NCI-H1105 treated with DMSO at 0.1 percent for 48 hours (cell line): ENCODE measurements at places on chromosomes 11 and 22.

DNA sequence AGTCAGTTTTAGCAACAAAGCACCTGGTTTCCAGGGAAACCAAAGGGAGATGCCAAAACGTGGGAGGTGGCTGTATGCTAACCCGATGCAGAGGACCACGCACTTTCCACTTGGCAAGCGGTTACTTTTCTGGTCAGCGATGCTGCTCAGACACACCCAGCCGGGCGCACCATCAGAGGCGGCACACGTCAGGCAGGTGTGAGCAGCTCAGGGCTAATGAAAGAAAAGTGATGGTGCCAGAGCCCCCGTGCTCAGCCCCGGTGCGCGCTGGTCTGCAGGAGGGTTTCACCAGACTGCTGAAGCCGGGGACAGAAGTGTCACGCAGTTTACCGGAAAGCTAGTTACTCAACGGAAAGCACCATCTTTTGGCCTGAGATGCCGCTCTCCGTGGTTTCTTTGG is 5.7 kb downstream of the LTO1 start:
- DNase-seq: no peak

DNA sequence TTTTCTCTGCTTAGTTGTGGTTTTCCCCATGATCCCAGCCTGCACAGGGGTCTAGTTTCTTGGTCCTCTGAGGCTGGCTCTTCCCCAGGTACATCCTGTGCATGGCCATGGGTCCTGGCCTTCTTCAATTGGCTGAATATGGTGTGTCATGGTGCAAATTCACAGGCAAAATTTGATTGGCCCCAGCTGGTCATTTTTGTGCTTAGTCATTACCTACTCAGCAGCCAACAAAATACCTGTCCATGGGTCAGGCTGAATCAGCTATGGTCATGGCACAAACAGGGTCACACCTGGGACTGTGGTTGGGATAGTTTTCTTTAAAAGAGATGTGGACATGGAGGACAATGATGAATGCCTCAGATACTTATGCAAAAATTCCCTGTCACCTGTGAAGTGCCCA is 85.7 kb downstream of the CSNK2A3 start:
- no peak for DNase-seq

GRCh38 chr11:110168033-110168803 is 75.0 kb downstream of the ZC3H12C start:
- DNase-seq: no peak

DNA sequence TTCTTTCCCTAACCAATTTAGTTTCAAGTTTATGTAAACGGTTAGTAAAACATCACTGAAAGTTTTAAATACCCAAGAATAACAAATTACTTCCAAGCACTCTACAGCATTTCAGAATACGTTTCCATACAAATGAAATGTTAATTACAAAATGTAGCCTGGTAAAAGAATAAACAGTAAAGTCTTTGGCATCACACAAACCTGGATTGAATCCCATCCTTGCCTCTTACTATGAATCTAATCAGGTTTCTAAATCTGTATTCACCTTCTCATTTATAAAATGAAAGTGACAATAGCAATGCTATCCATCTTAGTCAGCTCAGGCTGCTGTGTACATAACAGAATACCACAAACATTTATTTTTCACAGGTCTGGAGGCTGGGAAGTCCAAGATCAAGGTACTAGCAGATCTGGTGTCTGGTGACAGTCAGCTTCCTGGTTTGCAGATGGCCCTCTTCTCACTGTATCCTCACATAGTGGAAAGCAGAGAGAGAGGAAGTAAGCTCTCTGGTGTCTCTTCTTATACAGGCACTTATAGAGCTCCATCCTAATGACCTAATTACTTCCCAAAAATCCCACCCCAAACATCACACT is 19.2 kb downstream of the FAM168A start:
- DNase-seq: peak; percentile 9

DNA sequence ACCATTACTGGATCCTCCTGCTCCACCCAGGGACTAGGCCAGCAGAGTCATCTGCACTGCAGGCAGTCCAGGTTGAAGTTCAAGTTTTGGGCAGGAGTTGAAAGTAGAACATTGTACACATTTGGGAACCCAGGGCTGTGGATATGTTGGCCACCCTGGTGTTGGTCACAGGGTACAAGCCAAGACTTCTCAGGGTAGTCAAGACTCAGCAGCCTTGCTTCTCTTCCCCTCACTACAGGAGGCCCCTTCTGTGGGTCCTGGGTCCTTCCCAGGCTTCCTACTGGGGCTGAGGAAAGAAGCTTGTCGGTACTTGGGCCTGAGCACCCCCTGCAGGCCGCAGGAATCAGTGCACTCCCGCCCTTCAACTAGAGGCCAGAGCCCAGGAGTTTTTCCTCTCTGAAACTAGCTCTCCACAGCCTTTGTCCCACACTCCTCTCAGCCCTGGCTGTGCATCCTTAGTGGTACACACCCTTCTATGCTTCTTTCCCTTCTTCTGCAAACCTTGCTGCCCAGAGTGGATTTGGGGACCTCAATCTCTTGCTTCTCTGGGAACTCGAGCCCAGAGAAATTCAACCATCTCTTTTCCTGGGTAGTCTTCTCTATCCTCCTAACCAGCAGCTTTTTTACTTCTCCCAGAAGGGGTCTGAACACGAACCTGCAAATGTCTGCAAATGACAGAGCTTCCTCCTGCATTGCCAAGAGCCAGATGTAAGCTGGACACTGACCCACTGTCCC is 2.6 kb upstream of the HPX start:
- peak; percentile 36 for DNase-seq

DNA sequence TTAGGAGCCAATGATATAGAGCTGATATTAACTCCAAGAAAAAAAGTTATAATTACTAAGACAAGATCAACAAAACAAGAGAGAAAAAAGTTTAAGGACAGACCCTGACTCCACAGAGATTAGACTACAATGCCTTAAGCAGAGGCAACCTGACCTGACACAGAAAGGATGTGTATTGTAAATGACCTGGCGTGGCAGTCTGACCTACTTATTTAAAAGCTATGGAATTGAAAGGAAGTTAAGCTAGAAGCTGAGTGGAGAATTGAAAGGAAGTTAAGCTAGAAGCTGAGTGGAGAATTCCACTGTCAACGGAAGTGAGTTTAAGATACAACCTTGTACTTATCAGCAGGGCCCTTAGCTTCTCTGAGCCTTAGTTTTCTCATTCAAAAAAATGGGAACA is 885.4 kb downstream of the OPCML start:
- no peak for DNase-seq

DNA sequence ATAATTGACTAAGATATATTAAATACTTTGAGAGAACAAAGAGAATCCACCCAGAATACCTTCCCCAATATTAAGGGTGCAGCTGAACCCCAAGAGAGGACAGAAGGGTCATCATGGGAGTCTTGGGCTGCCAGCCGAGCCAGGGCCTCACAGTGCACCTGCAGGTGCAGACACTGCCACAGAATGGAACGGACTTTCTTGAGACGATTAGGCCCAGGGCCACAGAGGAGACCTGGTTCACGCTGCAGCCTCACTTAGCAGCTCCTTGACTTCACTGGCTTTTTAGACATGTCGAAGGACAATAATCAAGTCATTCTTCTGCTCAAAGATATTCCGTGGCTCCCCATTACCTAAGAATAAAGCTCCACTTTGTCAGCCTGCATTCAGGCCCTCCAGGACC is 100.6 kb downstream of the PHF21B start:
- DNase-seq: peak; percentile 53

- no peak for DNase-seq
Observed at GRCh38 chr22:28032861-28033260, 113.8 kb upstream of the PITPNB start.

GRCh38 chr11:16310943-16311342 is 45.4 kb downstream of the SOX6 start:
- DNase-seq: no peak

DNA sequence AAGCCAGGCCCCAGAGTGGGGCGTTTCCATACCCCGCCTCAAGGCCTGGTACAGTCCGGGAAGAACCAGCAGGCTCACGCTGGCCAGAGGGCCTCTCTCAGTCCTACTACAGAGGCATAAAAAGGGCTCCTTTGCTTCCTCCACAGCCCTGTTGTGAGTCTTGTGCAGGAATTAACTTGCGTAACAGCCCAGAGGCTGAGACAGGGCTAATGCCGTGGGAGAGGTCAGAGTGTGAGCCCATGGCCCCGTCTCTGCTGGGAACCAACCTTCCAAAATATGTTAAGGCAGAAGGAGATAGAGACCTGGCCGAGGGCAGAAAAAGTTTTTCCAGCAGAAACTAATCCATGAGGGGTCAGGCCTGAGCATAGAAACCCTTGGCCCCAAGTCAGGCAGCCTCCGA is 19.9 kb upstream of the TMEM184B start:
- DNase-seq: no peak

DNA sequence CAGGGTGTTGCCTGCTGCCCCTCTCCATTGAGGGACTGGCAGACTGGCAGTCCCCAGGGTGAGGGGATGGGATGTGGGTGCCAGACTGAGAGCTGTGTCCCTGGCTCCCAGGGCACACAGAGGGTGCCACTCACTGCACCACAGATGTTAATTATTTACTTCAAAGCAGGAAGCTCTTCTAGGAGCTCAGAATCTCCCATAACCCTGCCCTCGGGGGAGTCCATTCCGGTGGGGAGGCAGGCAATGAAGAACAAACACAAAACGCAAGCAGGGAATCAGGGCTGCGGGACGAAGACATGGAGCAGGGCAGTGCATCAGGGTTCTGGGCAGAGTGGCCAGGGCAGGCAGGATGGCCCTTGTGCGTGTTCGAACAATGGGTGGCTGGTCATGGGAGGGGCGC is 24.4 kb upstream of the FLRT1 start:
- DNase-seq: no peak
